Right atrium auricular region (tissue), 2 donors: ENCODE measurements at places on chromosomes 6 and 20. TPM values are rescaled to one million over a fixed set of nuclear protein-coding genes. Genes with fewer than 3 reads are reported as not detected.
A peak's percentile ranks its signal among the peaks of the same experiment; 100 is the strongest.

HM13 gene
- 45.7 TPM for total RNA-seq

RAET1L gene
- total RNA-seq, result not detected

PSMB1 gene
- 188 TPM for total RNA-seq

DNA sequence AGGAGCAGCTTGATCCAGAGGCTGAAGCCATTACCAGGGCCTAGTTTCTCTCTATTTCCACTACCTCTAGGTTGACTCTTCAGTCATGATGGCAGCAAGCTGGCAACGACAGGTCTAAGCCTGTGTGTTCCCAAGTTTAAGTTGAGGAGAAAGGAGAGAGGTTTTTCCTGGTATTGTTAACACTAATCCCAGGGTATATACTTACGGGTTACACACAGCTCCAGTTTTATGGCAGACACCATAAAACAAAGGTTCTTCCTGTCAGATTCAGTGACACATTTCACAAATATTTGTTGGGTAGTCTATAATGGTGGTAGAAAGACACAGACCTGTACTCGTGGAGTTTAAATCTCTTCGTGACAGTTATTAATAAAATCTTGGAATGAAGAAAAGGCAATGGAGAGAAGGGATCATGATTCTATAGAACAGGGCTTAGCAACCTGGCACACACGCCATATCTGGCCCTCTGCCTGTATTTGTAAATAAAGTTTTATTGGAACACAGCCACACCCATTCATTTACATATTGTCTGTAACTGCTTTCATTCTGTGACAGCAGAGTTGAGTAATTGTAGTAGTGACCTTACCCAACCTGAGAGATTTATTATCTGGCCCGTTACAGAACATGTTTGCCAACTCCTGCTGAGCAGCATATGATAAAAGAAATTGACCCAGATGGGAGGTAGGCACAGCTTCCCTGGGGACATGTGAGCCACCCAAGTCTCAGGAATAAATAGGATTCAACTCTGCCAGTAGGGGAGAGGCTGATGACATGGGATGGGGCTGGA, 323.3 kb downstream of the CDH4 start:
- no peak for DNase-seq

GRCh38 chr6:28281288-28282064, at the start of gene PGBD1:
PGBD1 (plus strand) TSS chr6:28281572; CDS start chr6:28283814, 2,242 bp downstream.
- peak; percentile 70 for DNase-seq

DNA sequence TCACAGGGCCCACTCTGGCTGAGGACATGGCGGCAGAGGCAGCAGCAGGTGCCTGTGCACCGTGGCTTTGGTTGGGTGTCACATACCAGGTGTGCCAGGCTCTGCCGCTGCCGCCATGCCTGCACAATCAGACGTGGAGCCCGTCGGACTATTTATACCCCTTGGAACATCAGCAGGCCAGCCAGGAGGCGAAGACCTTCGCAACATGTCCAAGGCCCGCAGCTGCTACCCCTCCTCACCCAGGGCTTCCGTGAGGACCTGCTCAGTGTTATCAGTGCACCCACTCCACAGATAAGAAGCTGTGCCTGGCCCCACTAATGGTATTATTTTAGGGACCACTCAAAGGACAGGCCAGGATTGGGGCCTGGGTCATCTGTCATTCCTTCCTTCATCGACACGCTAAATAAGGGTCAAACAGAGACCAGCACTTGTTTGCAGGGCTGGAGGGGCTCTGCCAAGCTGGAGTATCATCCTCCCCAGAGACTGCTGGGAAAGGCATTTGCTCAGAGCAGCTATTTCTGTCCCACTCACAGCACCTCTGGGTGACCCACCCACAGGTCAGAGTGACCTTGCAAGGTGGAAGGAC, 109.2 kb downstream of the BMP7 start:
- no peak for DNase-seq

DNA sequence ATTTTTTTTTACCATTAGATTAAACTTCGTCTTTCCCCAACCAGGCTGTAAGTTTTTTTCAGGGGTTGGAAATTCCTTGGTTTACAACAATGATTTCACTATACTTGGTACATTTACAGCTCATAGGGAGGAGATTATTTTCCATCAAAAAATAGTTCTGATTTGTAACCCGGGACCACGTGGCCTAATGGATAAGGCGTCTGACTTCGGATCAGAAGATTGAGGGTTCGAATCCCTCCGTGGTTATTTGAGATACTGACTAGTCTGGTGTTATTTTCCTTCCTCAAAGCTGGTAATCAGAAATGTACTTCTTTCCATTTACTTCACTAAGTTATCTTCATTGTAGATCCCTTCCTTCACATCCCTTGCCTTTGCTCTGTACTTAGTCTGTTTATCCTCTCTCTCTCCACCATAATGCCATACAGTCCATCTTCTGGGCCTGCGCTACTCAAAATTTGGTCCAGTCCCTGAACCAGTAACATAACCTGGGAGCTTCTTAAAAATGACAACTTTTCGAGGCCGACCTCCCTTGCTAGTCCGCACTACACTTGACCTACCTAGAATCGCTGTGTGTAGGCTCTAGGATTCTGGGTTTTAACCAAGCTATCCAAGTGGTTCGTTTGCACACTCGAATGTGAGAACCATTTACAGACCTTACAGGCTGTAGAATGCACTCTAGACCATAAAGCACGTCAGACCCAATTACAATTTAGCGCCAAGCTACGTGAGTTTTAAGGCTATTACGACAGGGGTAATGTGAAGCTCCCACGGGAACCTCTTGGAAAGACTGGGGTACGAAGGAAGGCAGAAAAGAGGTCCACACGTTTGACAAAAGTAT, 42.1 kb upstream of the BTN3A2 start:
- DNase-seq, result no peak

DNA sequence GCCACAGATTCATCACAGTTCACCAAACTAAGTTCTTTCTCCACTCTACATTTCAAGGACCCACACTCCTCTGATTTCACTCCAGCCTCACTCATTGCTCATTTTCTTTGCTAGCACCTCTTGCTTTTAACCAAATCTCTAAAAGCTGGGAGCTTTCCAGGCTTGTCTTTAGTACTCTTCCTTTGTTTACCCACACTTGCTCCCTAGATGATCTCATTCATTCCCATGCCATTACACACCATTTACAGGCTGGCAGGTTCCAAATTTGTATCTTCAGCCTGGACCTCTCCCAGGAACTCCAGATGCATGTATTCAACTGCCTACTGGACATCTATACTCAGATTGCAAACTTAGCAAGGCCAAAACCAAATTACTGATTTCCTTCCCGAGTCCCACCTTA, 5.3 kb upstream of the GUCA1B start:
- no peak for DNase-seq

DNA sequence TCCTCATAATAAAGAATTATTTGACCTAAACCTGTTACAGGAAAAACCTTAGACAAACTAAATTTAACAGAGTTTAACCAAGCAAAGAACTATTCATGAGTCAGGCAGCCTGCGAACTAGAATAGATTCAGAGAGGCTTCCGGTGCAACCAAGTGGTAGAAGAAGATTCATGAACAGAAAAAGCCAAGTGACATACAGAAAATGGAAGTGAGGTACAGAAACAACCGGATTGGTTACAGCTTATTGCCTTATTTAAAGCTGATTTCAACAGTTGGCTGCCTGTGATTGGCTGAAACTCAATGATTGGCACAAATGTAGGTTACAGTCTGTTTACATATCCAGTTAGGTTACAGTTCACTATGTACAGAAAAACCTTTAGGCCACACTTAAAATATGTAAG, 10.1 kb downstream of the PPP1R3G start:
- no peak for DNase-seq

GRCh38 chr20:20251836-20252235, 116.1 kb upstream of the INSM1 start:
- DNase-seq, result no peak

GRCh38 chr20:56925831-56926170, 296.7 kb downstream of the TFAP2C start:
- no peak for DNase-seq

DNA sequence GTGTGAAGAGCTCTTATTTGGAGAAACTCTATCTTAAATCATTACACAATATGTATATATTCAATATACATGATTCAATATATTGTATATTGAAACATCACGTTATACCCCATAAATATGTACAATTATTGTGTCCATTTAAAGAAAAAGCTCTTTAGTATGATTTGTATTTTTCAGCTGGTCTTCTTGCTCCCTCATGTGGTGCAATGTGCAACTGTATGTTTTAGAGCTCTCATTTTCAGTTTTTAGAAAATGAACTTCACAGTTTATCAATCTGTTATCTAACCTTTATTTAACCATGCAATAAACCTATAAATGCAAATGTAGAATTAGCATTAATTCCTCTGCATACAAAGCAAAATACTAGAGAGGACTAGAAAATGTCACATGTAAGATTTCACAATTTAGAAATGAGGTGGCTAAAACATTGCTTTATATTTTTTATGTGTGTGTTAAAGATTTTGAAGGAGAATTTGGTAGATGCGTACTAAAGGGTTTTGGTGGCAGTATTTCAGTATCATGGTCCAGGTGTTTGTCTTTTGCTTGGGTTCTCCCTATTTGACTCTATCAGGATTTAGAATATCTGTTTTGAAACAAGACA, 167.1 kb downstream of the PHF3 start:
- DNase-seq, result no peak
